SHP77 treated with DMSO at 0.1 percent for 48 hours (cell line): ENCODE measurements at places on chromosomes 1 and 21.

GRCh38 chr1:7278827-7279765 lies 492.0 kb upstream of the VAMP3 start:
- peak; percentile 50 for DNase-seq

DNA sequence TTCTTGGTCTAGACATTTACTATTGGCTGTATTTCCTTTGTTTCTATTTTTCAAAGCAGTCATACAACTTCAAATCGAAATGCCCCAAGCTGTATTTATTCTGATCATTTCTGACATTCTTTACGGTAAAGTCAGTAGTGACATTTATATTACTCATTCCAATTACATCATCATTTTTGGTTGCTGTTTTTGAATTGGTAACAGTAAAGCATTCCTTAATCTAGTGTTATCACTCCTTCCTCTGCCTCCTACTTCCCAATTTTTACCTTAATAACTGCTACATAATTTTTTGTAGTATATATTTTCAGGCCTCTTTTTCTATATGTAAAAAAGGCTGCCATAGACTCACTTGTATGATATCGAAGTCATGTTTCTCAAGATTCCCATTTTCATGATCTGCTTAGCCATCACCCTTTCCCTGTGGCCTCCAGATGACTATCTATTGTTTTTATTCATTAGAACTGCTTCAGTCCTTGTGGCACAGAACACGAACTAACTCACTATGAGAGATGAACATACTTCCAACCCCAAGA lies 167.2 kb downstream of the RUNX1 start:
- no peak for DNase-seq

DNA sequence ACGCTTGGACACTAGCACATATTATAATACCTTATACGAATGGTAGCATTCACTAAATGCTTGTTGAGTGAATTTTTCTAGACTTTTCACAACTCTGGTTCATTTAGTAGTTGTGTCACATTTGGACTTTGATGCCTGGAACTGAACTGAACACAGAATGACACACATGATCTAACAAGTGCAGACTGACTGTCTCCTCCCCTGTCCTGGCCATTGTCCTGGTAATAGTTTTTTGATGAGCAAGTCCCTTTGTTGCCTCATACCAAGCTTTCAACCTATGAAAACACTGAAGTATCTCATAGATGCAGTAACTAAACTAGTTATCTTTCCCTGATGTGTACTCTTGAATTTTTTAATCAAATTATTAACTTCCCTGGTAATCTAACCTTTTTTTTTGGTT lies 66.4 kb downstream of the LRRC8D start:
- DNase-seq: no peak

DNA sequence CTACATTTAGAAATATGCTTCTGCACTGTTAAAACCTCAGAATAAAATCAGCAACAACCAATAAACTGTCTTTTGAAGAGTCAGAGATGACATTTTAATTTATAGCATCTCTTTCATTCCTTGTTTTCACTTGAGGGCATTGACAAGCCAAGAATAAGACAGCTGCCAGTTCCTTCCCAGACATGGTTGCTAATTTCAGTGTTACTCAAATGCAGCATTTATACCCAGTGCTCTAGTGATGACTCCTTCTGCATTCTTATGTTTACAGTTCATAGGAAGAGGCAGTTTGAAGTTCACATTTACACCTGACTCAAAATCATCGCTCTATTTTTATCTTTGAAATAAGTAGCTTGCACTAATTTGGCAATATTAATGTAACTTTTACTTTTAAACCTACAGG lies 44.9 kb downstream of the PLA2G4A start:
- DNase-seq: no peak

DNA sequence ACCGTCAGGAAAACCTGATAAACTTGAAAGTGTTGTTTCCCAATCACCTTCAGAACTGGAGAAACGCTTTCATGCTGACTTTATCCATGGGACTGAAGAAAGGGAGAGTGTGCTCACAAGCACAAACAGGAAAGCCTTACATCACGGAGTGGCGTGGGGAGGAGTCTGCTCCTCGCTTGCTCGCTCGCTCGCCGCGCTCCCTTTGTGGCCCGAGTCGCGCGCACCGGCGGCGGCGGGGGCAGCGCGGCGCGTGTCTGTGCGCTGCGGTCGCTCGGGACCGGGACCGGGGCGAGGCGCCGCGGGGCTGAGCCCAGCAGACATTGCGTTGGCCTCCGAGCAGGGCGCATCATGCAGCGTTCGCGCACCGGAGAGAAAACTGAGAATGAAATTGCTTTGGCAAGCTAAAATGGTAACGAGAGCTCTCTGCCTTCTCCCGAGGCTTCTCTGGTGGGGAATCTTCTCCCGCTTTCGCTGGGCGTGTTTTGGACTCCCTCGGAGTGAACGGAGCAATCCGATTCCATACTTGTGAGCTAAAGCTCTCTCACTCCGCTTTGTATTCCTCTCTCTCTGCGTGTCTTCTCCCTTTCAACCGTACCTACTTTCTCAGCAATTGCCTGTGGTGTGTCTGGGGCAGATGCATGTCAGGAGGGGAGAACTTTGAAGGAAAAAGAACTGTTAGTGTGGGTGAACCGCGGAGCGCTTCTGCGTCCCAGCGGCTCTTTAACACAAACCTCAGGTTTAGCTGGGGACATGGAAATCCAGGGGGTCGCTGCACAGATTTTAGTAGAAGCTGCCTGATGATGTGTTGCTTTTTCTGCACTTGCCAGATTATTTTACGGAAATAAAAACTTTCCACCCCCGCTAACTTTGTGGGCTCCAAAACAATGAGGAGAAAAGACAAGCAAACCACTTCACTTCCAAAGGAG lies at the start of gene RGL1:
Gene RGL1 (plus strand): TSS at position 205 of the 926 bp plus-strand sequence. CDS start 178 bp downstream, at position 383.
- no peak for DNase-seq

- peak; percentile 13 for DNase-seq
Measured at GRCh38 chr1:62687421-62687902, 724 bp downstream of the DOCK7 start.

DNA sequence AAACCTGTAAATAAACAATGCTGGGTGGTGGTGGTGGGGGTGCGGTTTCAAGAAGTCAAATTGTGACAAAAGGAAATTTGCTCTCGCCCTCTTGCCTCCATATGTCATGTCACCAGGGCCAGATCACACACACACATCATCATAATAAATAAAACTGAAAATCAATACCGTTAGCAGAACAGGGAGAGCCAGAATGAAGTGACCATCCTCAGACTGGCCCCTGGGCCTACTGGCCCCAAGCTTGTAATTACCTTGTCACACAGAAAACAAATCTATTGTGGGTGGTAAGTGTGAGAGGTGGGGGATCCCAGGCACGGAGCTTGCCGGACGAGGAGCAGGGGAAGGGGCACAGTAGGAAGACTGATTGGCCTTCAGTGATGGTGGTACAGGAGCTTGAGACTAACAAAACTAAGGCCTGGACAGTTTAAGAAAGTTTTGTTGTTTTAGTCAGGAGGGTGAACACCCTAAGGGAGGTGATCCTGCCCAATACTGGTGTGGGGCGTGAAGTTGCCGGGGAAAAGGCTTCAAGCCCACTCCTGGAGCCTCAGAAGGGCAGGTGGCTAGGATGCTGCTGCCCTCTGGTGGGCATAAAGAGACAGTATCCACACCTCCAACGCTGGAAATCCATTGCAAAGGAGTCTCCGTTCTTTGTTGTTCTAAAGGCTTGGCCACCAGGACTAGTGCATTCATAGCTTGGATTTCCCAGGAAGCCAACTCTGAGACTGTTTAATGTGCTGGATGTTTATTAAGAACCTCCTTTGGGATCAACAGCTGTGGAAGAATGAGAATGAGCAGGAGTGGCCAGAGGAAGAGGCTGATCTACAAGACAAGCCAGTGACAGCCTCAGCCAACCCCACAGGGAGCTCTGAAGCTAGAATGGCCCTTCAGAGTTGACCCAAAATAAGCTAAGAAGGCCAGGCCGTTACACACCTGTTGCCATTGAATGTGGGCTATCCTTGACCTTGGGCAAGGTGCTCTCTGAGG lies 8.1 kb upstream of the C1orf216 start:
- DNase-seq: no peak

DNA sequence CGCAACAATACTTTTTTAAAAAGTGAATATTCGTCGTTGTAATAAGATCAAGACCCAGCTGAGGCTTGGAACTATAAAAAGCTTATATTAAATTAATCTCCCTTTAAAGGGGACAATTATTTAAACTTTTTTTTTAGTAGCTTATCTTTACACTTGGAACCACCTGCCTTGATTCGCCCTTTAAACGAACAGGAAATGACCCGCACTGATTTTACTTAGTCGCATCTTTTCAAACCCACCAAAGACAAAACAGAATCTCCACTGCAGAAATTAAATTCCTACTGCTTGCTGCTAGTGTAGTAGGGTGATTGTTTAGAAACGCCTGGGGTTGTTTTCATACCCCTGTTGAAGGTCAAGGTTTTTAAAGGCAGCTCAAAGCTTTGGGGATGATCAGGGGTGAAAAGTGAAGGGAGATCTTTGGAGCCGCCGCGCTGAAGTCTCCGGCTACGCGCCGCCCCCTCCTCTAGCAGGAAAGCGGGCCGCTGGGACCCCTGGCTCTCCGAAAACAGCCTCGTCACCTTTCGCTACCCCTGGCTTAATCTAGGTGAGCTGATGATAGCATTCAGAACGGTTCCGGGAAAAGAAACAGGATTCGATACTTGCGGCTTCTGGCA lies 163.4 kb downstream of the RUNX1 start:
- no peak for DNase-seq
